ENCODE measurements at places on chromosomes 16 and 17.

DNA sequence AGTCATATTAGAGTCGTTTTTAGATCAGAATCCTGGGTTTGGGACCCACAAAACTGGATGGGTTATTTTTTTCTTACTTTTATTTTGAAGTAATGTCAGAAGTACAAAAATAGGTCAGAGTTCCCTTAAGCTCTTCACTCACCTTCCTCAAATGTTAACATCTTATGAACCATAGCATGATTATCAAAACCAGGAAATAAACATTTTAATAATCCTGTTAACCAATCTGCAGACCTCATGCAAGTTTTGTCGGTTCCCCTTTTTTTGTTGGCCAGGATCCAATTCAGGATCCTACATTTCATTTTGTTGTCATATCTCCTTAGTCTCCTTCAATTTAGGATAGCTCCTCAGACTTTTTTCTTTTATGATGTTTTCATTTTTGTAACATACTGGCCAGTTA, 162.0 kb downstream of the CHD9 start:
- peaks cover 8% of the 10 kb centered on the region for H3K4me1 ChIP-seq
- no peaks in the 10 kb centered on the region for H3K27me3 ChIP-seq
- no peak overlapping the region for H3K4me3 ChIP-seq

GRCh38 chr17:39352511-39352910, 48.9 kb downstream of the FBXL20 start:
- peak overlapping the region; percentile 96 for H3K27ac ChIP-seq
- no peaks in the 10 kb centered on the region for H3K27me3 ChIP-seq
- no peak overlapping the region for H3K4me3 ChIP-seq
- no peak for DNase-seq

GRCh38 chr16:59478838-59479237, 744.7 kb upstream of the GOT2 start:
- H3K4me1 ChIP-seq = no peaks in the 10 kb centered on the region
- no peaks in the 10 kb centered on the region for H3K36me3 ChIP-seq
- H3K27me3 ChIP-seq = no peaks in the 10 kb centered on the region
- H3K4me3 ChIP-seq = no peak overlapping the region
- H3K27ac ChIP-seq = no peak overlapping the region
- DNase-seq = no peak

DNA sequence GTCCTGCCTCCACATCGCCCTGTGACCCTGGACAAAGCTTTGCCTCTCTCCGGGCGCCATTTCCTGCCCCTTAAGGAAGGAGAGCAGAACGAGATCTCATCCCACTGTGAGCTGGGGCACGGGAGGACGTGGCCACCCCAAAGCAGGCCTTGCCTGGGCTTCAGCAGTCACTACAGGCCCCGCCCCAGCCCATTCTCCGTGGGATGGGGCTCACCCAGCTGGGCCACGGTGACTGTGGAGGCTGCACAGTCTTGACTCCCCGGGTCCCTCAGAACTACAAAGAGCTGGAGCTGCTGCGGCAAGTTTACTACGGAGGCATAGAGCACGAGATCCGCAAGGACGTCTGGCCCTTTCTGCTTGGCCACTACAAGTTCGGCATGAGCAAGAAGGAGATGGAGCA, 28.2 kb downstream of the MNT start:
- H3K4me3 ChIP-seq = no peak overlapping the region

- H3K4me1 ChIP-seq = no peaks in the 10 kb centered on the region
- H3K27me3 ChIP-seq = peaks cover 80% of the 10 kb centered on the region
- H3K4me3 ChIP-seq = no peak overlapping the region
- H3K36me3 ChIP-seq = no peaks in the 10 kb centered on the region
- no peak overlapping the region for H3K27ac ChIP-seq
Observed at GRCh38 chr17:77548967-77549366, 408.2 kb downstream of the SEC14L1 start.

DNA sequence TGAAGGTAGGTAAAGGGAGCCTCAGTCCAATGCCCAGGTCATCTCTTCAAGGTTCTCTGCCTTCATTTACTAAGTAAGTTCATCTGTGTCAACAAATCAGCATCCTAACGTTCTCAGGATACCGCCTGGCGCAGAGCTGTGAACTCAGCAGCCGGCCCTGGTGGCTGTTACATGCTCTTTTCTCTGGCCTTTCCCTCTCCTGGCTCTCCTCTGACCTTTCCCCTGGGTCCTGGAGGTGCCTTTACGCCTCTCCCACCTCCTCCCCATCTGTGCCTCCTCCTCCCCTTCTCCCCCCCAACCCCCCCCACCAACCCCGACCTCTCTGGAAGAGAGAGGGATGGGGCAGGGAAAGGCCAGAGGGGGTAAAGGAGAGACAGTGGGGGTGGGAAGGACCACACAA, 19.5 kb downstream of the COTL1 start:
- H3K4me3 ChIP-seq = no peak overlapping the region
- H3K27me3 ChIP-seq = no peaks in the 10 kb centered on the region
- H3K4me1 ChIP-seq = peaks cover 49% of the 10 kb centered on the region
- H3K36me3 ChIP-seq = peaks cover 38% of the 10 kb centered on the region
- no peak overlapping the region for H3K27ac ChIP-seq
- no peak for DNase-seq

DNA sequence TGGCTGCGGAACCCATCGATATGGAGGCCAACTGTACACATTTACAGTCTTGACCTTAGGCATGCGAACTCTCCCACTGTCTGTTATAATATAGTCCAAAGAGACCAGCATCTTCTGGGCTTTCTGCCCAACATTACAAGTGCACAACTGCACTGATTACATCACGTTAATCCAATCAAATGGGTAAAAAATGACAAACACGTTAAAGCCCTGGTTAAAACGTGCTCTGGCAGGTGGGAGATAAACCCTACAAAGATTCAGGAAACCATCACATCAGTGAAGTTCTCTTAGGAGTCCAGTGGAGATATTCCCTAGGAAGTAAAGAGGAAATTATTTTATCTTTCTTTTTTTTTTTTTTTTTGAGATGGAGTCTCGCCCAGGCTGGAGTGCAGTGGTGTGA, 23.7 kb upstream of the XYLT2 start:
- no peaks in the 10 kb centered on the region for H3K36me3 ChIP-seq
- H3K27me3 ChIP-seq = peaks cover 24% of the 10 kb centered on the region
- H3K27ac ChIP-seq = no peak overlapping the region
- H3K4me1 ChIP-seq = no peaks in the 10 kb centered on the region
- H3K4me3 ChIP-seq = no peak overlapping the region

DNA sequence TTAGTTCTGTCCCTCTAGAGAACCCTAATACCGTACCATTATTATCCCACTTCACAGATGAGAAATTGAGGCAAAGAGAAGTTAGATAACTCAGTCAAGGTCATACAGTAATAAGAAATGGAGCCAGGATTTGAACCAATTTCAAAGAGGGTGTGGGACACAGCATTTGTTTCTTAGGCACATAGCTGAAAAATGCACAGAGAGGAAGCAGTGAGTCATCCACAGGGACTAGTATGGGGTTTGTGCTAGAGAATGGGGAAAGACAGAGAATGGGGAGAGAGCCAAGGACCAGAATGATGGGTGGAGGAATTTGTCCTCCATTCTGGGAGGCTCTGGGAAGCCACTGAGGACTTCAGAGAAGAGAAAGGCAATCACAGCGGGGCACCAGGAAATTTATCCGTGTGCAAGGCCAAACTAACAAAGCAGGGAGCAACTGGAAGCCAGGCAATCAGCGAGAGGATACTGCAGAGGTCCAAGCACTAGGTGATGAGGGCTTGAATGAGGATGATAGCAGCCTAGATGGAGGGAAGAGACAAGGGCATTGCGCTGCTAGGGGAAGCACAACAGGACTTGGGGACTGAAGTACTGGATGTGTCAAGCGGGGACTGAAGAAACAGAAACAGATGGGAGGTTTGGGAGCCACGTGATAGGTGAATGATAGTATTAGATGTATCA, 78.1 kb upstream of the ZFHX3 start:
- H3K27me3 ChIP-seq = peaks cover 60% of the 10 kb centered on the region
- peaks cover 22% of the 10 kb centered on the region for H3K4me1 ChIP-seq
- no peak overlapping the region for H3K27ac ChIP-seq

- no peaks in the 10 kb centered on the region for H3K36me3 ChIP-seq
- no peak for DNase-seq
- H3K27me3 ChIP-seq = no peaks in the 10 kb centered on the region
- no peak overlapping the region for H3K4me3 ChIP-seq
- no peaks in the 10 kb centered on the region for H3K4me1 ChIP-seq
Observed at GRCh38 chr16:76780556-76780955, 410.4 kb upstream of the MON1B start.

DNA sequence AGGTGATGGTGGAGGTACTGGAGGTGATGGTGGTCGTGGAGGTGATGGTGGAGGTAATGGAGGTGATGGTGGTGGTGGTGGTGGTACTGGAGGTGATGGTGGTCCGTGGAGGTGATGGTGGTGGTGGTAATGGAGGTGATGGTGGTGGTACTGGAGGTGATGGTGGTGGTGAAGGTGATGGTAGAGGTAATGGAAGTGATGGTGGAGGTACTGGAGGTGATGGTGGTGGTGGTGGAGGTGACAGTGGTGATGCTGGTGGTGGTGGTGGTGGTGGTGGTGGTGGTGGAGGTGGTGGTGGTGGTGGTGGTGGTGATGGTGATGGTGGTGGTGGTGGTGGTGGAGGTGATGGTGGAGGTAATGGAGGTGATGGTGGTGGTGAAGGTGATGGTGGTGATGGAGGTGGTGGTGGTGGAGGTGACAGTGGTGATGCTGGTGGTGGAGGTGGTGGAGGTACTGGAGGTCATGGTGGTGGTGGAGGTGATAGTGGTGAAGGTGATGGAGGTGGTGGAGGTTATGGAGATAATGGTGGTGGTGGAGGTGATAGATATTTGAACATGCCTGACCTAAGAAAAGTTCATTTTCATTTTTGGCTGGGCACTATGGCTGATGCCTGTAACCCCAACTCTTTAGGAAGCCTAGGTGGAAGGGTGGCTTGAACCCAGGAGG, 55.0 kb downstream of the RNF213 start:
- no peak for DNase-seq
- H3K27me3 ChIP-seq = no peaks in the 10 kb centered on the region
- no peaks in the 10 kb centered on the region for H3K4me1 ChIP-seq
- H3K4me3 ChIP-seq = no peak overlapping the region
- no peak overlapping the region for H3K27ac ChIP-seq

DNA sequence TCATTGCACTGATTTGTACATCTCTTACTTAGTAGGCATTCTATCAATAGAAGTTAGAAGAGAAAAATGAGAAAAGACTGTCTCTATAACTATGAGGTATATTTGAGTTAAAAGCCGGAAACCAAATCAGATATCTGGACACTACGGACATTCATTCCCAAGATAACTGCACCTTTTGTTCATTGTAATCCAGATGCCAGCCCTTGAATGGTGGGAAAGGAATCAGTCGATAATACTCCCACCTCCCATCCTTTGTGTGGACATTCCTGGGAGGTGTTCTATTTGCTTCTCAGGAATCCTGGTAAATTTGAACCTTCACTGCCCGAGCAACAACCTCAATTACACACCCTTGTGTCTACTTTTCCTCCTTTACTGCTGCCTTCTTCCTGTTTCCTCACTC, 225.2 kb downstream of the CHD9NB start:
- no peak overlapping the region for H3K4me3 ChIP-seq
- peak; percentile 6 for DNase-seq
- no peaks in the 10 kb centered on the region for H3K27me3 ChIP-seq
- no peaks in the 10 kb centered on the region for H3K4me1 ChIP-seq
- H3K27ac ChIP-seq = no peak overlapping the region
